ENCODE measurements at places on chromosomes 4 and X. TPM values are rescaled to one million over a fixed set of nuclear protein-coding genes. Genes with fewer than 3 reads are reported as not detected.
A peak's percentile ranks its signal among the peaks of the same experiment; 100 is the strongest.

GRCh38 chrX:13690836-13691235 is 1.9 kb downstream of the RAB9A start:
- DNase-seq: no peak

The CT45A10 gene
- total RNA-seq: not detected

DNA sequence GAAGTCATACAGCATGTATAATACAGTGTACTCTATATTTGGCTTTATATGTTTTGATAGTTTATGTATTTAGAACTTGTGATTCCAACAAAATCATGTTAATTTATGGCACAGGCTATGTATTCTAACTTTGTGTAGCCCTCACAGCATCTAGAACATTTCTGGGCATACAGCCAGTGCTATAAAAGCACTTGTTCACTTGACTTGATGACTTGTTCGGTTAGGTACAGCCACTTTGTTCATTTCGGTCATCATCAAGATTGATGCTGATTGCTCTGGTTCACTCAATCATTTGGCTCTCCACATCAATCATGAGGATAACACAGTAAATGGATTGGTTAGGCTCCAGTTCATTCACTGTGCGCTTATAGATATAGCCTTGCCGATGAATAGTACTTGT is 97.6 kb upstream of the IRS4 start:
- no peak for DNase-seq

DNA sequence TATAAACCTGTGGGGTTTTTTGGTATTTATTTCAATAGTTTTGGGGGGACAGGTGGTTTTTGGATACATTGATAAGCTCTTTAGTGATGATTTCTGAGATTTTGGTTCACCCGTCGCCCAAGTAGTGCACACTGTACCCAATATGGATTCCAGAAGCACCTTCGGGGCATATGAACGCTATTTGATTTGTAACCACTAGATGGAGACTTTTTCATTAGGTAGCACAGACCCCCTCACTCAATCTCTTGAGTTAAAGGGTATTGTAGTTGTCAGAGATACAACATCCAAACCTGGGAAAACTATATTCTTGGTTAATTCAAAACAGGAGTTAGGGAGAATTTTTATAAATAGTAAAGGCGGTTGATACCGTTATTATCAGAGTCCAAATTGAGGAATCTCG is 79.8 kb downstream of the SPANXN3 start:
- no peak for DNase-seq

DNA sequence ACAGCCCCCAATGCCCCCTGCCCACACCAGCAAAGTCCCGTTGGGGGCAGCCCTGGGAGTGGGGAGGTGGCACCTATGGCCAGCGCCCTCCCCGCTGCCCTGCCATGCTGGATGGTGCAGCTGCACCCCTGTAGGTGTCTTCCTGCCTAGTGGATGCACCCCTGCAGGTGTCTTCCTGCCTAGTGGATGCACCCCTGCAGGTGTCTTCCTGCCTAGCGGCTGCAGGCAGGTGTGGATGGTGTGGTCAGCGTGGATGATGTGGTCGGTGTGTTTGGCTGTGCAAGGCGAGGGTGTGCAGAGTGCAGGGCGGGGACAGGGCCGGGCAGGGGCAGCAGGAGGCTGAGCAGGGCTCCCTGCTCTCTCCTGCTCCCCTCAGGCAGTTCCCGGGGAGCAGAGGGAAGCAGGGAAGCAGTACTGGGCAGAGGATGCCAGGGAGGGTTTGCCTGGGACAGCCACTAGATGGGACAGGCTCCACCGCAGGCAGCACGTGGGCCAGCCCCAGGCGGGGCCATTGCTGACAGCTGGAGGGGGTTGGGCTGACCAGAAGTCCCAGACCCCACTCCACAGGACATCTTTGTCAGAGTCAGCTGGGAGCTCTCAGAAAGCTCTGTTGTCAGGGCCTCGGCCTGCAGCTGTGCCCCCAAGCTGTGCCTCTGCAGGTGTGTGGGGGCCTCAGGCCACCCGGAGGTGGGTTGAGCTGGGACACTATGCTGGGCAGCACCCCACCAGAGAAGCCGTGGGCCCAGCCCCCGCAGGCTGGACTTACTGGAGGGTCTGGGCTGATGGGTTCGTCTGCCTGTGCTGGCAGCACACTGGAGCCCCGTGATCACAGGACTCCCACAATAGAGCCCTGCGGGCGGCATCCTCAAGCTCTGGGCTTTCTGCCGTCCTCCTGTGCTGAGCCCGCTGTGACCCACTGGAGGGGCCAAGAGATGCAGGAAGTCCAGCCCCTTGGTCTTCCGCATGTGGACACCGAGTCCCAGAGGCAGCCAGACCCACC is 23.7 kb downstream of the DOK7 start:
- no peak for DNase-seq

The SHROOM4 gene
- total RNA-seq: 1.7 TPM

The MYOZ2 gene
- 0.62 TPM for total RNA-seq

The F8A2 gene
- not detected for total RNA-seq

- no peak for DNase-seq
Measured at GRCh38 chr4:78288327-78288726, 231.2 kb downstream of the FRAS1 start.

The DCAF12L2 gene
- 9.0 TPM for total RNA-seq

The SPACA5 gene
- not detected for total RNA-seq

DNA sequence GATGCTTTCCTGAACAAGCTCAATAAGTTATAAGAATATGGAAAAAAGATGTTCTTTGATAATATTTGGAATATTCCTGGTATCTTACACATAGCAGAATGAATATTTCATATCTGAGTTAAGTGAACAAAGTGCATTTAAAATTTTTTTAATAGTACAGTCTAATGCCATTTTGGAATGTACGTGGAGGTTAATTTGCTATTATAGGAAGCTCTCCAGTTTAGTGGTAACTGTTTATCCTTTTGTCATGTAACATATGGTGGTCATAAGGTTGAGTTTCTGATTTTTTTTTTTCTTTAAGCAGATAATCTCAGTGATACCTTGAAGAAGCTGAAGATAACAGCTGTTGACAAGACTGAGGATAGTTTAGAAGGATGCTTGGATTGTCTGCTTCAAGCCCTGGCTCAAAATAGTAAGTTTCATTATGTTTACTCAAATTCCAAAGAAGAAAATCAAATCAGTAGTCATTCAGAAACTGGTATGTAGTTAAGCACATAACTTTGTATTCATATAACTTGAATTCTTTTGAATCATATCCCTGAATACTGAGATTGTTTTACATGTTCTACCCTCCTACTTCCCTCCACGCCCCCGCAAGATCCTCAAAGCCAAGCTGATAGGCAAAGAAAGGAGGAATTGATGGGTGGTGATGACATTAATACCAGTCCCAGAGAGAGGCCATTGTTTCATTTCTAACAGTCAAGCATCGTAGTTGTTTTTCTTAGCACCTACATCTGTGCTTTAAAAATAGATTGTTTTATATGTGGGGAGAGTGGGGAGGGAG is 32.1 kb downstream of the RAP1GDS1 start:
- peak; percentile 1 for DNase-seq

Measured in occipital lobe (tissue), 3 donors.